Osteoblast (primary cell): ENCODE measurements at places on chromosomes 12 and 14. TPM values are rescaled to one million over a fixed set of nuclear protein-coding genes. Genes with fewer than 3 reads are reported as not detected.

Gene UNC79
- under 0.01 TPM in 2 replicates for total RNA-seq

Gene ANAPC5
- total RNA-seq = 168 and 195 TPM in 2 replicates

Gene ACSM4
- not detected in 2 replicates for total RNA-seq

Gene ACRBP
- total RNA-seq = under 0.01 and 0.36 TPM in 2 replicates

Gene ZFHX2
- total RNA-seq = 0.59 and 0.72 TPM in 2 replicates

Gene PLXNC1
- 3.3 and 3.8 TPM in 2 replicates for total RNA-seq

GRCh38 chr12:43052441-43052840, 462.9 kb upstream of the PRICKLE1 start:
- no peak for DNase-seq

DNA sequence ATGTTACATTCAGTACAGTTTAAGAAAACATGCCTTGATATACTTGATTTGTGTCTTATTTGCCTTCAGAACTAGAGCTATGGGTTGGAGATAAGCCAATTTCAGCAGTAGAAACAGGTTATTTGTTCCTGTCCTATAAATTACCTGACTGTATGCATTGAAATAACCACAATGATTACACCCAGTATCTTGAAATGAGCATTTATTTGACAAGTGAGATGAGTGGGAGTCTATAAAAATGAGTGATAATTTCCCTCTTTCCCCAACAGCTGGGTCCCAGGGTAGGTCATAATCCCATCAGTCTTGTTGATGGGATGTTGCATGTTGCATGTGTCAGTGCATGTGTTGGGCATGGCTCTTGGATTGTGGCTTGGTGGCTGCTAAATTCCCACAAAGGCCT, 3.7 kb downstream of the TAS2R42 start:
- DNase-seq = no peak

DNA sequence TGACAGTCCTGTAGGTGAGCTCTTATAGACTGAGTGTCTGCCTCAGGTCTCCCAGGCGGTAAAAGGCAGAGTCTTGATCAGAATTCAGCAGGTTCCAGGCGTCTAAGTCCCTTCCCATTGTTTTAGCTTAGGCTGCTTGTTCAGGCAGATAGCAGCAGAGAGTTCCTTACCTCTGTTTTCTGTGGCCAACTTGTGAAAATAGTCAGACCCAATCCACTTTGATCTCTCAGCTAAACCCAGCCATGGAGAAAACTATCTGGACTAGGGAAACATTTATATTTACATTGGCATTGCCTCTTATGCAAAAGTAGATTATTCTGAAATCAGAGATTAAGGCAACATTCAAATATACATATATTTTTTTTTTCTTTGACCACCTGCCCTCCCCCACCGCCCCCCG, 21.4 kb downstream of the CCDC62 start:
- no peak for DNase-seq

DNA sequence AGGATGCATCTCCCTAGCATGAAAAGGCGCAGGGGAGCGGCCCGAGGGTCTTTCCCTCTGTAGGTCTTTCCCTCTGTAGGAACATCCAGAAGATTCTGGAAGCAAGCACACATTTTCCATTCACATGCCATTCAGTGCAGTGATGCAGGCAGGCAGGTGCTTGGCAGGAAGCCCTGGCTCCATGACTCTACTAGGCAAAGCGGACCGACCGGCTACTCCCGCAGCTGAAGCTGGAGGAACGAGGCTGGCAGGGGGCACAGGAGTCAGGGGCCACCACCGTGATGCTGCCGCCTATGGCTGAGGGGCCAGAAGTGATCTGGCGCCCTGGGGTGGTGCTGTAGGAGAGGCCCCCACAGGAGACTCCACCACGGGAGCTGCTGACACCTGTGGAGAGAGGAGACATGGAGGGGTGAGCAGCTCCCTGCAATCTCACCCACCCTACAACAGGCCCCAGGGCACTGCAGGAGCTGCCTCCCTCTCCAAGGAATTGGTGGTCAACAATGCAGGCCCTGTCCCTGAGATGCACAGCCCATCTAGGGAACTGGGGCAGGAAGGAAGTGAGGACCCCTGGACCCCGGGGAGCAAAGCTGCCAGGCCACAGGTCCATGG, 6.5 kb downstream of the KRT85 start:
- DNase-seq = peak; percentile 69

DNA sequence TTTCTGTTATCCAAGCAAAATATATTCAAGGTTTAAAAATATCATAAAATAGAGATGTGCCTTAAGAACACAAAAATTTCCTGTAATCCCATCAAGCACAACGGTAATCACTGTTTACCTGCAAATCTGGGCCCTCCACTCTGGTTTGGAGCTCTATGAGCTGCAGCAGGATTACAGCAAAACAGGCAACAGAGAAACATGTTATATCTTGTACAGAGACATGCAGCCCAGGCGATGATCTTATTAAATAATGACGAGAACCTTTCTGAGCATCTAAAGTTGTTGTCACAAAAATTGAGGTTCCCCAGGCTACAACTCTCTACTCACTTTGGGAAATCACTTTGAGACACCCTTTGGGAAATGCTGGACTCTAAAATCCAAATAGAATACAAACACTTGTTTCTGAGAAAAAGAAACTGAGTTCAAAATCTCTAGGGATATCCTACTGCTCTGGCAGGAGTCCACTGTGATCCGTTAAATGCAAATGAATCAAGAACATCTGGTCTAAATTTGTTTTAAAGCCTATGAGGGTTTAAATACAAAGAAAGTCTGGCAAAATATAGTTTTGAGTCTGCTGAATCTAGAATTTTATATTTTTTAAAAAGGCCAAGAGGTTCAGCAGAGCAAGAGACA, 36.3 kb downstream of the STON2 start:
- DNase-seq = peak; percentile 21

DNA sequence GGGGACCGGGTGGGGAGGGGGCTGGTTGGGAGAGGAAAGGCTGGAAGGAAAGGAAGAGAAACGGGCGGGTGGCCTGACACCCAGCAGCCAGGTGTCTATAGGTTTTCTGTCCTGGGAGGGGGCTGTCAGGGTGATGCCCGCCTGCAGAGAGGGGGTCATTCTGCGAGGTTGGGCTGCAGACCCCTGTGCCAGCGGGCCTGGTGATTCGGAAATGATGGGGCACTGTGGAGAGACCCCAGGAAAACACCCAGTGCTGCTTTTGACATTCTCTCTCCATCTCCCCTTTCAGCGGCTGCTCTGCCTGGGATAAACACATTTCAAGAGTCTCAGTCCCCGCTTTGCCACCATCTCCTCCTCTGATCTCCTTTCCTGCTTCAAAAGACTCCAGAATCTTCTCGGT, 168.5 kb upstream of the RTL1 start:
- DNase-seq = no peak

DNA sequence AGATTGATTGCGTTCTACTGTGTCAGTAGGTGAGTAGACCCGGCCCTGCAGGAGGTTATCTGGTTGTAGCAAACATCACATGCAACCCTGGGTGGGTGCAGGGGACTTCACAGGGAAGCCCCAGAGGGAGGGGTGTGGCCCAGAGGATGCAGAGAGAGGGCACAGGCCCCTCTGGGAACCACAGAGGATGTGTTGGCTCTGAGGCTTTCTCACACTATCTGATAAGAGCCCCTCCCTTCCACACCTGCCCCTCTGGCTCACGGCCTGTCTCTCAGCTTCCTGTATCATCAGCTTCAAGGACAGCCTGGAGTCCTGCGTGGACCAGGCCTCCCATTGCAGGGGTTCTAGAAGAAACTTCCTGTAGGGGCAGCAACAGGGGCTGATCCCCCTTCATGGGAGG, 101.9 kb downstream of the RIN3 start:
- no peak for DNase-seq

DNA sequence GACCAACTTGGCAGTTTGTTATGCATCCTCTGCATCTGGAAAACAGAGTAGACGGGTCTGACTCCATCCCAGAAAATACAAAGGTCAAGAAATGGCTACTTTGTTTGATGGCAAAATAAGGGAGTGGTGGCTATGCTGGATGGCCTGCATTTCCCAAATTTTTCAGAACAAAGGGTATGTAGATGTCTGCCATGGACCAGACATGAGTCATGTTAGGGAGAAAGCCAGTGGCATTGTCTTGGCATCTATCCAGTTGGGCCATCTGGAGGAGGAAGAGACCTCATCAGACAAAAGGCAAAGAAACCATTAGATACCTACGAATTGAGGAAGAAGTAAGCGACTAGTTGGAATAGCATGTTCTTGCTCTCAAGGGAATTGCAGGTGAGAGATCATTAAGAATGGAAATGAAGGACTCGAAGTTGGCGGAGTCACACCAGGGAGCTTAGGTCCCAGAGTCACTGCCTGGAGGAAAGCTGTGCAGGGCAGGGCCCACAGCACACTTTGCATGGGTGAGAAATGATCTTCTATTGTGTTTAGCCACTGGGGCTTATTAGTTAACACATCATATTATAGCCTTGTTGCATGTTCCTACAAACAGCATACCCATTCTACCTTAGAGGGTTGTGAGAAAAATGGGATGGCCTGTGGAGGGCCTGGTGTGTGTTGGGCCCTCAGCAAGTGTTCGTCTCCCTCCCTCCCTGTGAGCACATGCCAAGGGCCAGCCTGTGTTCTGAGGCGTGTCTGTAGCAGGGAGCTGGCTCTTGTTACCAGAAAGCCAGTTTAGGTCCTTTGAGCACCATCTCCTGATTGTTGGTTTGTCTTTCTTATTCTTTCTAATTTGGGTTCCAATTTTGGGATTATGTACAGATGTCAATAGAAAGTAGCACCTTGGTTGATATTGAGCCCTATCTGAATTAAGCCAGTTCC, 119.4 kb downstream of the KTN1 start:
- peak; percentile 57 for DNase-seq

- DNase-seq = no peak
These were observed 181.6 kb upstream of the FOXN3 start for GRCh38 chr14:89598548-89599186.
